ENCODE measurements at places on chromosomes 12 and 14. TPM values are rescaled to one million over a fixed set of nuclear protein-coding genes. Genes with fewer than 3 reads are reported as not detected.
A peak's percentile ranks its signal among the peaks of the same experiment; 100 is the strongest.

- no peak for DNase-seq
These were observed 38.4 kb upstream of the SELPLG start for GRCh38 chr12:108672054-108672453.

DNA sequence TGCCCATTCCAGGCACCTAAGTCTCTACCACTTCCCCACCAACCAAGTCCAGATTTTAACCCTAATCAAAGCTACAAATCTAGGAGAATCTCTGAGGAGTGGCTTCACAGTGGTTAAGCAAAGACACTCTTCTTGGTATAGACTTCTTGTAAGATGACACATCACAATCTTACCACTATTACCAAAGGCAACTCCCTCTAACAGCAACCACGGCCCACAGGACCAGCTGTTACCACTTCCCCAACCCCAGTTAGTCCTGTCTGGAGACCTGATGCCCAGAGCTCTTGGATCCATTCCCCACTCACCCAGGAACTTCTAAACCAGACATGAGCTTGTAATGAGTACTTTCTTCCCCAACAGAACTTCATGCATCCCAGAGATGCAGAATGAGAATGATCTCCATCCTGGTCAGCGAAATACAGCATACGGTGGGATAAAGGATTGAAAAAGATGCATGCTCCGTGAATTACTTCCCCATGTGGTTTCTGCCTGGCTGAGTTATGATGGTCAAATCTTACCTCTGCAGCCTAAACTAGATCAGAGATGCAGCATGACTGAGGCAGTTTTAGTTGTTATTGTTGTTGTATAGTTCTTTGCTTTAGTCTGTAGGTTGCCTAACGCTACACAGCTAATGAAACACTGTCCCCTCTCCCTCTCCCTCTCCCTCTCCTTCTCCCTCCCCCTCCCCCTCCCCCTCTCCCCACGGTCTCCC is 87.7 kb upstream of the FOXN3 start:
- no peak for DNase-seq

GRCh38 chr14:64119500-64119899 is 174.7 kb downstream of the ESR2 start:
- no peak for DNase-seq

OR6C3 gene
- polyA plus RNA-seq, result not detected

DNA sequence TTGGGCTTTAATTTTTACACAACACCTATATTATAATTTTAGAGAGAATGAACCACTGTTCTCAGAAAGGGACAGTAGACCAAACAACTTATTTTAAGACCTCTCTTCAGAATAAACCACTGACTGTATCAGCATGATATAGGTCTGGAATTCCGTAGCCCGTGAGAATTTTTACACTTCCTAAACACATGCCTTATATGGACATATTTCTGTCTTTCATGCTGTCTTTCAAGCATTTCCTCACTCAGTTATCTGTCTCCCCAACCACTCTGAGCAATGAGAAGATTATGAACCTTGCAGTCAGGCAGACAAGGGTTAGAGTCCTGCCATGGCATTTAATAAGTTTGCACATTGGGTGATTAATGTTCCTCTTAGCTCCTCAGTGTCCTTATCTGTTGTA is 17.4 kb upstream of the NEUROD4 start:
- no peak for DNase-seq

DNA sequence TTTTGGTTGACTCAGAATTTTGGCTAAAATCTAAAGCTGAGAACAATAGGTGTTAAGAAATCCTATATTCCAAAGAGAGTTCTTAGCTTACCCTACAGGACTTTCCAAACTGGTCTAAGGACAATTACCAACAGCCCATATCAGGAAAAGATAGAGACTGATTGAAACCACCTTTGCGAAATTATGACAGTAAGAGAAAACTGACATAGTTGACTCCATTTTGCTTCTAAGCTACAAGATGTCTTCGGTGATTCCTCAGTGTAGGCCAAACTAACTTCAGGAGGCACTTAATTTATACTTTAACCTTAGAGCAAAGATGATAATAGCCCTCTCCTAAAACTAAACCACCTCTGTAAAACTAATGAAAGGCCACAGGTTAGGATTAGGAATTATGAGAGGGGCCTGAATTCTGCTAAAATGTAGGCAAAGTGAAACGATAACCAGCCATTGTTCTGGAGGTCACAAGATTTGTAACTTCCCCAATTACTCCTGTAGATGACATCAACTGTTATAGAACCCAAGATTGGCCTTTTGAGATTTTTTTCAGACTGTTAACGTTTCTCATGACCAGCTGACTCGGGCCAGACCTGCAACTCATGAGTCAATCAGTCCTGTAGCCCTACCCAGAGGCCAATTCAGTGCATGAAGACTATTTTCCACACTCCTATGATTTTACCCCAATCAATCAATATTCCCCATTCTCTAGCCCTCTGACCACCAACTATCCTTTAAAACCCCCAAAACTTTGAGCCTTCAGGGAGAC is 43.0 kb downstream of the KLRG1 start:
- no peak for DNase-seq

AP5M1 gene
- polyA plus RNA-seq, result 34.9 TPM

DNA sequence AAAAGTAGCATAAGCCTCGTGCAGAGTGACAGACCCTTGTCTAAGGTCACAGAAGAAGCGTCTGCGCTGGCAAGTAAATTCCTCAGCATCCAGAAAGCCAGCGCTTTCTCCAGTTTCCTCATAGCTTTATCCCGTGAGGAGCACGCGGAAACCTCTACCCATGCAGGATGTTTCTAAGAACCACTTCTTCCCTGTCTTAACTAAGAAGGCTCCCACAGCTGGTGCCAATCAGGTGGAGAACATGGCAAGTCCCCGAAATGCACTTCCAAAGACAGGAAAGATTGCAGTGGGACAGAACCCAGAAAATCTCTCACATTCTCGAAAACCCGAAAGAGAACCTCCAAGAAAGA is 968 bp upstream of the ARID4A start:
- DNase-seq, result peak; percentile 59

TAMALIN gene
- polyA plus RNA-seq, result 9.9 TPM

GRCh38 chr12:8087666-8088065 is 5.6 kb downstream of the NECAP1 start:
- no peak for DNase-seq

DNA sequence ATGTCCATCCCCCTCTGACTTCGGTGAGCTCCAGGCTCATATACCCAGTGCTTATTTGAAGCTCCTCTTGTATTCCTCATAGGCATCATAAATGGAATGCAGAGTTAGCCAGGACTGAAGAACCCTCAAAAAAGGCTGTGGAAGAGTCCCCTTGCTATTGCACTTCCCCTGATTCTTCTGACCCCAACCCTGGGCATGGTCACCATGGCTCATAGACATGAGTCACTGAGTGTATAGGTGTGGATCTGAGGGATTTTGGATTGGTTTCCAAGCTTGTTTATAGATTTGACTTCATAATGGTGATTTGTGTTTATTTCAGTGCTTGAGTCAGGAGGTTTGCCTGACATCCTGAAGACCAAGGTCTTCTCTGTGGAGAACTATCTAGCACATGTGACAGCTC is 98.4 kb upstream of the SLC38A2 start:
- no peak for DNase-seq

CORO1C gene
- polyA plus RNA-seq, result 110 TPM

GRCh38 chr12:68162374-68162773 is 2.8 kb upstream of the IFNG start:
- no peak for DNase-seq

FBLN5 gene
- polyA plus RNA-seq, result 359 TPM

DNA sequence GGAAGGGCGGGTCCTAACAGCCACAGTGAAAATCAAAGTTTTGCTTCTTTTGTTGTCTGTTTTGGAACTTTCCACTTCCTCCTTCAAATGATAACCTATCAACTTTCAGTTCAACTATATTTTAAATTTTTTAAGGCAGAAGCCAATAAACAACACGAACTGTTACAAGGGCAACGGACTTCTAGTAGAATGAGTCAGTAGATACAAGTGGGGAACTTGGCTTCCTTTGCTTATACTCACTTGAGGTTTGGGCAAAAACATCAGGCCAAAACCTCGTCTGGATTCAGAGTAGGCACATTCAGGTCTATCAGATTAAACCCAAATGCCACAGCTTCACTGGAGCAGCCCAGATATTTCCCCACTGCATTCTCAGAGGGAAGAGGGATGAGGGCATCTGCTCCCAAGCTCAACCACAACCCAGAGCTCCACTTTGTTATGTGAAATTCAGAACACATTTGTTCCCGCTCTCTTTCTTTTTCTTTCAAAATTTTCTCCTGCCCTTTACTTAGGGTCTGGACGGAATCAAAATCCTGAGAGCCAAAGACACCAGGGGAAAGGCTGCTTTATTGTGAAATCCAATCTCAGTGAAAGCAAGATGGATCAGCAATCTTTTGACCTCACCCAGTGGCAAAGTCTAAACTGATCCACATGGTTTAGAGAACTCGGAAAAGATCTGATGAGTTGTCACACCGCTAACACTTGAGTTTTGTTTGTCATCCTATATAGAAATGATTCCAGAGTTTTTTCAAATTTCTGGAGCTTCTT is 152.5 kb upstream of the BTG1 start:
- DNase-seq, result no peak

DNA sequence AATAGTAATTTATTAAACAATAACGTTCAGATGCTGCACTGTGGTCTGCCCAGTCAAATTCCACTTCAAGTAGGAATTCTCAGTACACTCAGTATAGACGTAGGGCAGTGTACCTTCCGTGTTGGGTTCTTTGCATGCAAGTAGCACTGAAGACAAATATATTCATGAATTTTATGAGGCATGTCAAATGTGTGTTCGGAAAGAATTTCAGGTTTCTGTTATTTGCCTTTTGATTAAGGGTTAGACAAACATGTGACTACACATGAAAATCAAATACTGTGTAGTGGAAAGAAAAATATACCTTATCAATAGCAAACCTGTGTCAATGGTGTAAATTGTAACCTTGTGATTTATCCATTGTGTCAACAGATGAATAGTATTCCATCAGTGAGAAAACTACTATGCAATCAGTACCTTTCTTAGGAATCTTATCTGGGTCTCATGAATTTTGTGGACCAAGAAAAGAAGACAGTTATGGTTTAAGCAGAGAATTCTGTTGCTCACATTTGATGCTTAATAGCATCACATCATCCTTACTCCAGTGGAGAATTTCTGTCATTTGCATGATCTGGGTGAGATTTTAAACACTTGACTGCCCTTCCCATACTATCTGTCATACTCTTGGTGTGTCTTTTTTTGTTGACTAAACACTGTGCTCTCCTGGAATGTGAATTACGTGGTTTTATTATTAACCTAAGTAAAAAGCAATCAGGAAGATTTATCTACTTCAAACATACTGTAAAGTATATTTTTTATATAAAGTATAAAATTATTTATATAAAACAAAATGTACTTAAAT is 13.3 kb downstream of the TMEM260 start:
- DNase-seq, result peak; percentile 19

TMEM52B gene
- 1.0 TPM for polyA plus RNA-seq

DNA sequence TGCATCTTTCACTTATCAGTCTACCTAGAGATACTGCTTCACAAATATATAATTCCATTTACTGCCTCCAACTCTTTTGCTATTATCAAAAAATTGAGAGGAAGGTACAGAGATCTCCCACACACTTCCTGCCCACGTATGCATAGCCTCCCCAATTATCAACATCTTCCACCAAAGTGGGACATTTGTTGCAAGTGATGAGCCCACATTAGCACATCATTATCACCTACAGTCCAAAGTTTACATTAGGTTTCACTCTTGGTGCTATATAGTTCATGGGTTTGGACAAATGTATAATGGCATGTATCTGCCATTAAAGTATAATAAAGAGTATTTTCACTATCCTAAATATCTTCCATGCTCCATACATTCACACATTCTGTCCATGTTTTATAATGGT is 66.3 kb downstream of the SLC2A13 start:
- DNase-seq, result no peak

DNA sequence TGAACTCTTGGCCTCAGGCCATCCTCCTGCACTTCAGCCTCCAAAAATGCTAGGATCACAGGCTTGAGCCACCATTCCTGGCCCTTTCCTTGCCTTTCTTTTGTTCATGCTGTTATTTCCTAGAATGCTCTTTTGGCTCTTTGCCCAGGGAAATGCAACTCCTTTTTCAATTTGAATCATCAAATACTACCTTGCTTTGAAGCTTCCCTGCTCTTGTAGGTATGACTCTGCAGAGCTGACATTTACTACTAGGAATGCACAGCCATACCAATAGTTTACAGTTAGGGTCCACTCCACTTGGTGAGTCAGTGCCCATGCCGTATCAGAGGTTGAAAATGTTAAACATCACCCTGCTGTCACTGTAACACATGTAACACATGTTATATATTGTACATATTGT is 107.0 kb upstream of the CRY1 start:
- peak; percentile 29 for DNase-seq

DGKA gene
- 25.9 TPM for polyA plus RNA-seq

PITPNM2 gene
- polyA plus RNA-seq, result 5.7 TPM

GRCh38 chr14:106276326-106277267 is 750.2 kb downstream of the TMEM121 start:
- DNase-seq, result no peak

PKP2 gene
- polyA plus RNA-seq, result 72.1 TPM
